AG09319 (cell line): ENCODE measurements at places on chromosomes 1 and 21.
A peak's percentile ranks its signal among the peaks of the same experiment; 100 is the strongest.

DNA sequence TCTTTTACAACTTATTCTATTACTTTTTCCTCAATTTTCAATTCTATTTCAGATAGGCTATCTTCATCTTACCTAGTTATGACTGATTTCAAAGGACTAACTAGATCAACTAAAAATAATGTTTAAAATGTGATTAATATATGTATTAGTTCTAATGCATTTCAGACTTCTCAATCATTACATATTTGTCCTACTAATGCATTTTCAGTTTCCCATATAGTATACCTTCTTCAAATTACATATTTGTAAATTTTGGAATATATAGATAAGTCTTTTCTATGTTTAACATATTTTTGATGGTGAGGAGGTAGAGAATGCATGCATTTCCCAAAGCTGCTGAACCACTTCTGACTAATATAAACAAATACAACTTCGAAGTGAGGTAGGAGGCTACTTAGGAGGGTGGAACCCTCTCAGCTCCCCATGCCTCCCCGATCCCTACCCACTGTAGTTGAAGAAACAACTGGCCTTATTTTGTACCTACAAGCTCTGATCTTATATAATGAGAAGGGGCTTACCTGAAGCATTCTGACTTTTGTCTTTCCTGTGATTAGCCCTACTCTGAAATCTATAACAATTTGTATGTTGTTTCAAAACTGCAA is 1.7 kb downstream of the TRMT1L start:
- DNase-seq: no peak

DNA sequence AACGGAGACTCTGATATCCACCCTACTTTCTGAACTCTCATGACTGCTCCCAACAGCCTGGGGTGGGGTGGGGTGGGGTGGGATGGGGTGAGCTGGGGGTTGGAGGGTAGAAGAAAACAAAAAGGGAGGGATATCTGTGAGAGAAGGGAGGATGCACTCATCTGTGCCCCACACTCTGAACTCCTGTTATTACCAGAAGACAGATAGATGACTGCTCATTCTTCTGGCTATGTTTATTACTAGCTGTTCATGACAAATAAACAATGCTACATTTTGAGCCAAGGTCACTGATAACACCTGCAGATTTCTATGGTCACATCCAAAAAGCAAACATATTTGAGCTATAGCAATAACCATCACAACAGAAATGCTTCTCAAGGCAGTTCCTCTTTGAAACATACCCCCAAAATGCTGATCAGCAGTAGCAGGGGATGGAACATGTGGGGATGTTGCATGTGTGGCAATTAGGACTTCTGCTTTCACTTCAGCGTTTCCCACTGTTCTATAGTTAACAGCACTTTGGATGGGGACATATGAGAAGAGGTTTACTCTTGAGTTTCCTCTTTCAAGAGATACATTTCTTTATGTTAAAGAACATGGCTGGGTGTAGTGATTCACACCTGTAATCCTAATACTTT is 43.3 kb downstream of the GPR3 start:
- DNase-seq: no peak

DNA sequence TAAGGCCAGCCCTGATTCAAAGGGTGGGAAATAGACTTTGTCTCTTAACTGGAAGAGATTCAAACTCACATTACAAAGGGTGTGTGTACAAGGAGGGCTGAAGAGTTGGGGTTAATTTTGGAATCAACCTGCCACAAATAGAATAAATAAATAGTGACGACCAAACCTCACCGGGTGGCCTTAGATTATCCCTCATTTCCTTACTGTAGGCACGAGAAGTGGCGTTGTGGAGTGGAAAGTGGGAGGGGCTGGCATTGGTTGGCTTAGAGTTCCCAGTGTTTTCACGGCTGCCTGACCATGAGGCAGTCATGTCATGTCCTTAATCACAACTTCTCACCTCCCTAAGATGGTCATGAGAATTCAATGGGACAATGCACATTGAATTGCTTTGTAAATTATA is 21.3 kb upstream of the RUNX1 start:
- no peak for DNase-seq

DNA sequence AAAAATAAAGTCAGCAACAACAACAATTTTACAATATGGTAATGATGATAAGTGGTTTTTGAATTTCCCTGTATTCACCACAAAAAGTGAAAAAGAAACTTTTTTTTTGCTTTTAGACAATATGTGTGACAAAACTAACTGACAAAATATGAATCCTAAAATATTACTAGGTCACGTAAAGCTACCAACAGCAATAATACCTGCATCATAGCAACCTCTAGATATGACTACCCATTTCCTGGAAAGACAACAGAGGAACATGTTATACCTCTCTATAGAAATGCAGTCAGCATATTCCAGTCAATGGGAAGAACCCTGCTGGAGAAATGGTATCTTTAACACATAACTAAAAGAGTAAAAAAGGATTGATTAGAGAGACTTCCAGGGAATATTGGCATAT is 73.7 kb downstream of the PDE4B start:
- no peak for DNase-seq

- DNase-seq: no peak
Observed at GRCh38 chr1:158285756-158286241, 3.9 kb upstream of the CD1C start.

- DNase-seq: no peak
Observed at GRCh38 chr1:229041946-229042345, 229.0 kb upstream of the RAB4A start.

GRCh38 chr1:28909198-28909597 is 5.2 kb upstream of the EPB41 start:
- no peak for DNase-seq

DNA sequence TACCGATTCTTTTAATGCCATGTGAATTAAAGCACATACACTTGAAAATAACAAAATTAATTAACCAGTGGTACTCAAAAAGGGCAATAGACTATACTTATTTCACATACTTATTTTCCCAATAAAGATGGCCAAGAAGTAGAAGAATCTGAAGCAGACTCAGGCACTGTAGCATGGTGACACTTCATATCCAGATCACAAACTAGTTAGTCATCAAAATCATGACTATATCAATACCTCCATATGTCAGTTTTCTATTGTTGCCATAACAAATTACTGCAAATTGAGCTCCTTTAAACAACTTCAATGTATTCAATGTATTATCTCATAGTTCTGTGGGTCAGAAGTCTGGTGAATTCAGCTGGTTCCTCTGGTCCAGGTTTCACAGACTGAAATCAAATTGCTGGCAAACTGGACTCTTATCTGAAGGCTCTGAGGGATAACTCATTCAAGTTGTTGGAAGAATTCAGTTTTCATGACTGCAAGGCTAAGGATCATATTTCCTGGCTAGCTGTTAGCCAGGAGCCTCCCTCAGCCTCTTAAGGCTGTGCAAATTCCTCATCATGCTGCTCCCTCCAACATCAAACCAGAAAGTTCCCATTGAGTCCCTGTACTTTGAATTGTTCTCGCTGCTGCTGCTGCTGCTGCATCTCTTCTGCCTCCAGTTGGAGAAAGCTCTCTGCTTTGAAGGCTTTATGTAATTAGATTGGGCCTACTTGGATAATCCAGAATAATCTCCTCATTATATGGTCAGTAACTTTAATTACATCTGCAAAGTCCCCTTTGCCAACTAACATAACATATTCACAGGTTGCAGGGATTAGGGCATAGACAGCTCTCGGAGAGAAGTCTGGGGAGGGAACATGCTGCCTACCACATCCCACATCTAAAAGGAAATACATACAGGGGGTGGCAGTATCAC is 91.5 kb downstream of the MRPL39 start:
- DNase-seq: peak; percentile 27

DNA sequence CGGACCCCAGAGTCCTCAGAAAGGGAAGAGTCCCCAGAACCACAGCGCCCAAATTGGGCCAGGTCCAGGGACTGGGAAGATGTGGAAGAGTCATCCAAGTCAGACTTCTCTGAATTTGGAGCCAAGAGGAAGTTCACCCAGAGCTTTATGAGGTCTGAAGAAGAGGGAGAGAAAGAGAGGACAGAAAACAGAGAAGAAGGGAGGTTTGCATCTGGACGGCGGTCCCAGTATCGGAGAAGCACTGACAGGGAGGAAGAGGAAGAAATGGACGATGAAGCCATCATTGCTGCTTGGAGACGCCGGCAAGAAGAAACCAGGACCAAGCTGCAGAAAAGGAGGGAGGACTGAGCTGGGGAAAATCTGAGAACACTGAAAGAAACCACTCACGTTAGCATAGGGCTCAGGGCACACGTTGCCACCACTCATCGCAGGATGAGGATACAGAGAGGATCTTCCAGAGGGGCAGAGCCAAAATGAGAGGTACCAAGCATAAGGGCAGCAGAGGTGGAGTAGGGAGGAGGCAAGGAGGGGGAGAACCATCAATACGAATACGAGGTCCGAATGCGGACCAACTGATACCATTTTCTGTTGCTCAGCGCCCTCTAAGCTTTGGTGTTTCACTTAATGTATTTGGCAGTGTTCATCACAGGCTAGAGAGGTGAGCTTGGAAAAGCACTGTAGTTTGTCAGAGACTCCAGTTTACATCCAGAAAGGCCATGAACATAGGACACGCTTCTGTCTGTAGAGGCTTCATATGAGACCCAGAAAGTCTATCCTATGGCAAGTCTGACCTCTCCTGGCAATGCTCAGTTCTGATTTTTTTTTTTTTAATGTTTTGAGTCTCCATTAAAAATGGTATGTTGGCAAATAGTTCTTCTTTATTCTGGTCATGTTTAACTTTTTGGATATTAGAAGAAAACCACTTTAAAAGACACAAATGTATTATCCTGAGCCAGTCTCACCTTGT is 34.7 kb downstream of the STYXL2 start:
- DNase-seq: no peak

- DNase-seq: peak; percentile 1
Observed at GRCh38 chr1:153355445-153356071, 2.1 kb upstream of the S100A9 start.

- no peak for DNase-seq
Observed at GRCh38 chr1:30535595-30536325, 187.6 kb downstream of the MATN1 start.

- peak; percentile 14 for DNase-seq
Observed at GRCh38 chr1:22712502-22713271, 2.0 kb downstream of the EPHB2 start.

DNA sequence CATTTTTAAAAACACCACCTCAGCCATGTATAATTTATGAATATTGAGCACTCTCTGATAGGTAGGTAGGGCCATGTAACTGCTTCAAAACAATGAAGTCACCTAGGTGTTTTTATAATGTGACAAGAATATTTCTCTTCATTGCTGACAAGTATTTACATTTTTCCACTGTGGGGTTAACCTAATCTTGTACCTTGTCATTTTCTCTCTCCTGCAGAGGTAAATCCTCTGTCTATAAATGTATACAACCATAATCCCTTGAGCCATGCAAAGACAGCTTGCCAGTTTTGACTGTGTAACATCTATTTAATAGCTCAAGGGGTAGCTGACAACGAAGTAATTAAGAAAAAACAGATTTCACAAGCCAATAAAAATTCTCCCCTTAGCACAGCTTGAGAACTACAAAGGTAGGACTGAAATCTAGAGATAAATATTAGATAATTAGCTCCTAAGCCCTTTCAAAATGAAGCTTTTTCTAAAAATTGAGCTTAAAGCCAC is 137.6 kb upstream of the POGK start:
- DNase-seq: no peak

DNA sequence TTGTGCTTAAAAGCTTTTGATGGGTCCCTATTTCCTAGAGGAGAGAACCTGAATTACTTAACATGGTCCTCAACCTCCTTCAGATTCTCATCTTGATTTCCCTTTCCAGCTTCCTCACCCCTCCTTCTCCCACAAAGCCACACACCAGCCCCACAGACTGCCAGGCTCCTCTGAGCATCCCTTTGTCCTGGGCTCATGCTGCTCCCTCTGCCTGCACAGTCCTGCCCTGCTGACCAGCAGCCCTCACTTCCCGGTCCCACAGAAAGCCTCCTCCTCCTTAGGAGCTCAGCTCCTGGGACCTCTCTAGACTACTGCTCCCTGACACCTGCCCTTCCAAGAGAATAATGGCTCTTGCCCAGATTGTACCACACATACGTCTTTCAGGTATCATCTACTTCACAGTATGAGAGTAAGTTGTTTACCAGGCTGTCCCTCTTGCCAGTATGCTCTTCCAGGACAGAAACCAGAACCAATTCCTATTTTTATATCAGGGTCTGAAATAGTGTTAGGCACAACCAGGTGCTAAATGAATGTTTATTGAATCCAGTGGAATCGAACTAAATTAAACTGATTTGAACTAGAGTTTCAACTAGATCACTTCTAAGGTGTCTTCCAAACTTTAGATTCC is 373.4 kb downstream of the LMX1A start:
- no peak for DNase-seq

- no peak for DNase-seq
Observed at GRCh38 chr1:47616036-47616435, 178.2 kb downstream of the FOXD2 start.
